Gastroesophageal sphincter (tissue), 4 donors: ENCODE measurements at places on chromosomes 2 and 18.

DNA sequence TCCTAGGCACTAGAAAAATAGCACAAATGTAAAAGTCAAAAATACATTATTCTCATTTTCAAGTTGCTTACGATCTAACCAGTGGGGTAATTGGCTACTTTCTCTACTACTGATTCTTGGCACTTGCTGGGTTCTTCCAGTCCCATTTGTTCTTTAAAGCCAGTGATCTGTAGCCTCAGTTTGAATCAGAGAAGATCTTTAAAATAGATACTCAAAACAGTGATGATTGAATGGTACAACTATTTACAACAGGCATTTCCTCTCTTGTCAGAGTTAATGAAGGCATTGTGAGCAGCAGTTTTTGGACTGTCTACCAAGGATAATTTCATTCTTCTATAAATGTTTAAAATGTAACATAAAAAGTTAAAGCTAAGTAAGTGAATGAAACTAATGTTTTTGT lies 128.3 kb upstream of the FSIP2 start:
- no peak overlapping the region for H3K4me3 ChIP-seq
- no peak overlapping the region for H3K27ac ChIP-seq
- H3K36me3 ChIP-seq, result no peaks in the 10 kb centered on the region

DNA sequence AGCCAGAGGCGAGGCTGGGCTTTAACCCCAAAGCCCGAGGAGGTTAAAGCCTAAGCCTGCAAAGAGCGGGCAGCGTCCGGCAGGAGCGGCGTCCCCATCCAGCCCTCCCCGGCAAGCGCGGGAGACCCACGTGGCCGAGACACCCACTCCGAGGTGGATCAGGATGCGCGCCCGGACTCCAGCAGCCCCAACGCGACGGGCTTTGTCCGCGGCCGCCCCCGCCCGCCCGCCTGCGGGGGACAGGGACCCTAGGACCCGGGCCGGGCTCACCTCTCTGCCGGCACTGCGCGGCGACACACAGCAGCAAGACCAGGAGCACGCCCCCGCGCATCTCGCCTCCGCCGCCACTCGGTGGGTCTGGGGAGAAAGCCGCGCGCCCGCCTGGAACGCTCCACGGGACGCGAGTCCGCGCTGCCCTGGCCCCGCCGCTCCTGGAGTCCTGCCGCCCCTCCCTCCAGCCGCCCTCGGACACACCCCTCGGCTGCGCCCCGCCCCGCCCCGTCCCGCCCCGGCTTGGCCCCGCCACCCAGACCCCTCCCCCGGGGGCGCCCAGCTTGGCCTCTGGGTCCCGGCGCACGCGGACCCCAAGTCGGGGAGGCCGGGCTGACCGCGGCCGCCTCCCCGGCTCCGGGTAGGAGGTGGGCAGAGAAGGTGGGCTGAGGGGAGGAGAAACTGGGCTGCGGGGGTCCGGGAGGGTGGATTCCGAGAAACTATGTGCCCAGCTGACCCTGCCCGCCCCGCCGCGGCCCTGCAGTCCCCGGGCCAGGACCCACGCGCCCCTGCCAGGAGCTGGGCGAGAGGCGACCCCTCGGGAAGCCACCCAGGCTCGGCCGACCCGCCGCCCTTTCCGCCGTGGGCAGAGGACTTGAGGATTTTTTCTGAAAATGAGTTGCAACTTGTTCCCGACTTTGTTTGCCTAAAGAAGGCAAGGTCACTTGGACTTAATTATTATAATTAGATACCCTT lies at the start of gene LAMA1:
TSS of gene LAMA1 (minus strand) at position 408 of the 966 bp plus-strand sequence. CDS start at position 331, 77 bp downstream.
- no peak within 1 kb of the TSS for H3K27ac ChIP-seq
- no peaks in the 10 kb centered on the region for H3K4me1 ChIP-seq
- peak within 1 kb of the TSS; percentile 3 for H3K4me3 ChIP-seq
- H3K36me3 ChIP-seq, result no peaks in the 10 kb centered on the region
- no peak for ATAC-seq

GRCh38 chr2:171675810-171676345 lies 11.4 kb upstream of the DYNC1I2 start:
- H3K4me3 ChIP-seq, result no peak overlapping the region
- no peaks in the 10 kb centered on the region for H3K4me1 ChIP-seq
- H3K36me3 ChIP-seq, result no peaks in the 10 kb centered on the region
- H3K27me3 ChIP-seq, result peaks cover 4% of the 10 kb centered on the region
- no peak for ATAC-seq
- no peak overlapping the region for H3K27ac ChIP-seq

DNA sequence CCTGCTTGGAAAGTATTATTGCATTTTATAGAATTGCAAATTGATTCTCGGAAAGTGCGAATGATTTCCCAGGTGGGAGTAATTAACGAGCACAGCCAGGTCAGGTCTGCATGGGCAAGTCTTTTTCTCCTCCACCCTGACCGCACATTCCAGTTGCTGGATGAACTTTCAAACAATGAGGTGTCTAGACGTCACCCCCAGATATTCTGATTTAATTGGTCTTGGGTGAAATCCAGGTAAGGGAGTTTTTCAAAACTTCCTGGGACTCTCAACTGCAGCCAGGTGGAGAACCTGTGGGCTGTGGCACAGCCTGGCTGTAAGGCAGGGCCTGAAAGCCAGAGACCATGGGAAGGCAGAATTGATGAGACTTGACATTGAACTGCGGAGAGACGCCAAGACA lies 15.9 kb upstream of the RNF152 start:
- H3K27ac ChIP-seq, result no peak overlapping the region
- no peak overlapping the region for H3K4me3 ChIP-seq
- H3K4me1 ChIP-seq, result no peaks in the 10 kb centered on the region
- no peaks in the 10 kb centered on the region for H3K36me3 ChIP-seq
- no peak for ATAC-seq
- H3K27me3 ChIP-seq, result no peaks in the 10 kb centered on the region

DNA sequence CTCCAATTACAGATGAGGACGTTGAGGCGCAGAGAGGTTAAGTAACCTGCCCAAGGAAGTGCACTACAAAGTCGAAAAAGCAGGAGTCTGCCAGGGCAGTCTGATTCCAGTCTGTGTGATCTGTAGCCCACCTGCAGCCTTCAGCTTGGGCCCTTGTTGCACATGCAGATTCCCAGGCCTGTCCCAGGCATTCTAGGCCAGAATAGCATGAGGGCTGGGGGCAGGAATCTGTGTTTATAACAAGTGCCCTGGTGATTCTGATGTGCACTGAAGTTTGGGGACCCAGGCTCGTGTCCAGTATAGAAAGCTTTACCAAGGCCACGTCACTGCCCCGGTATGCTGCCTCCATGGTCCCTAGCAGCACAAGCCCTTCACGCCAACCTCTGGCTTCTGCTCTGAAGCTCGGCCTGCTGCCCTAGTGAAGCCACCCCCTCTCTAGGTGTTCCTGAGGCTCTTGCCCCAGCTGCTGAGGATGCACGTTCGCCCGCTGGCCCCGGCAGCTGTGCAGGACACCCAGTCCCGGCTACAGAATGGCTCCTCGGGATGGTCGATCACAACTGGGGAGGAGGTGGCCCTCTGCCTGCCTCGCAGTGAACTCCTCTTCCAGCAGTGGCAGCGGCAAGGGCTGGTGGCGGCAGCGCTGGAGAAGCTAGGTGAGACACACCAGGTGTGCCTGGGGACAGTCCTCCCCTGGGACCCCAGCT lies 4.6 kb downstream of the CHRNG start:
- H3K27me3 ChIP-seq, result peaks cover 26% of the 10 kb centered on the region
- no peak for ATAC-seq
- no peak overlapping the region for H3K27ac ChIP-seq
- no peak overlapping the region for H3K4me3 ChIP-seq
- no peaks in the 10 kb centered on the region for H3K4me1 ChIP-seq
